Cardiac fibroblast (primary cell): ENCODE measurements at places on chromosomes 3 and 15.

DNA sequence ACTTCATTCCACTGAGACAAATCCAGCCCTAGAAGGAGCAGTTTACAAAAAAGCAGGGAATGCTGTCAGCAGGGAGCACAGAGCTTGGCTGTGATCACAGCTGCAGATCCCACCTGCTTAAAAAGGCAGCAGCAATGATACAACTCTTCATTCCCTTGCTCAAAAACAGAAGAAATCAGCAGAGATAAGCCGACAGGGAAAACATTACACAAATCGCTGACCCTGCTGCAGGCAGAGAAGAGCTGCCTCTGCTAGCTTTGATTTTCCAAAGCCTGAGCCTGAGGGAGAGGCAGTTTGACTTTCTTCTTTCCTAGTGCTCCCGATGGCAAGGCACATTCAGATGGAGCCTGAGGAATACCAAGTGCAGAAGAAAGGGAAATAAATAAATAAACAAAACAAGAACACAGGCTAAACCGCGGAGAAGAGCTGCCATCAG is 80.2 kb downstream of the SHQ1 start:
- no peak for DNase-seq

DNA sequence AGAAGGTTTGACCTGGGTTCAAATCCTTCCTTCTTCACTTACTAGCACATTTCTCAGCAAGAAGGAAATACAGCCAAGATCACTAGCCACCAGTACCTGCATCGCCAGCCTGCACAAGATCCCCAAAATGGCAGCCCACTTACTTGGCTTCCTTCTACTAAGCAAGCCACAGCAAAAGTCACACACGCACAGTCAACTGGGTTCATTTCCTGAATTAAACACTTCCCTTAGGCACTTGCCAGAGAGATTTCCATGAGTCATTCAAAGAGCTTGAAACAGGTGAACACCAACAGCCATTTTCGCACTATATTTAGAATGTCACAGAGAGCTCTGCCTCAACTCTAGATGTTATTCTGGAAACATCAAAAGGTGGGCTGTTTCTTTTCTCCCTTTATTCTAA is 42.6 kb downstream of the MGLL start:
- peak; percentile 59 for DNase-seq

- peak; percentile 40 for DNase-seq
Observed at GRCh38 chr3:177781686-177782161, 584.4 kb upstream of the TBL1XR1 start.

DNA sequence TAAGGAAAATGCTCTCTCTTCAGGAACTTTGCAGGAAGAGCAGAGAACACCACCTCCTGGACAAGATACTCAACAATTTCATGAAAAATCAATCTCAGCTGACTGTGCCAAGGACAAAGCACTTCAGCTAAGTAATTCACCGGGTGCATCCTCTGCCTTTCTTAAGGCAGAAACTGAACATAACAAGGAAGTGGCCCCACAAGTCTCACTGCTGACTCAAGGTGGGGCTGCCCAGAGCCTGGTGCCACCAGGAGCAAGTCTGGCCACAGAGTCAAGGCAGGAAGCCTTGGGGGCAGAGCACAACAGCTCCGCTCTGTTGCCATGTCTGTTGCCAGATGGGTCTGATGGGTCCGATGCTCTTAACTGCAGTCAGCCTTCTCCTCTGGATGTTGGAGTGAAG is 200.5 kb downstream of the AKAP13 start:
- peak; percentile 46 for DNase-seq

DNA sequence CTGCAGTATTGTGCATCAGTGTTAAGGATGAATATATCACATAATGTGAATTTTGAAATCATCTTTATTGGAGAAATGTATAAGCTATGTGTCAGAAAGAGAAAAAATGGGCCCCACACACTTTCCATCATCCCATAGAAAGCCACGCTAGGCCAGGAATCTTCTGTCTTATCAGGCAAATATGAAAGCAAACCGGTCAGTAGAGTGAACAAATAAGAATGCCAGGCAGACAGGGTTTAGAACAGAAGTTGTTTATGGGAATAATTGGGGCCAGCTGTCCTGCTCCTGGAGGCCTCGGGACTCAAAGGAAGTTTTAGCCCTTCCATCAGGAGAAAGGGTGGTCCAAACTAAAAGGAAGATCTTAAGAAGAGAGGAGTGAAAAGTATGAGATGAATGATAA is 39.5 kb downstream of the ZNF280D start:
- no peak for DNase-seq

DNA sequence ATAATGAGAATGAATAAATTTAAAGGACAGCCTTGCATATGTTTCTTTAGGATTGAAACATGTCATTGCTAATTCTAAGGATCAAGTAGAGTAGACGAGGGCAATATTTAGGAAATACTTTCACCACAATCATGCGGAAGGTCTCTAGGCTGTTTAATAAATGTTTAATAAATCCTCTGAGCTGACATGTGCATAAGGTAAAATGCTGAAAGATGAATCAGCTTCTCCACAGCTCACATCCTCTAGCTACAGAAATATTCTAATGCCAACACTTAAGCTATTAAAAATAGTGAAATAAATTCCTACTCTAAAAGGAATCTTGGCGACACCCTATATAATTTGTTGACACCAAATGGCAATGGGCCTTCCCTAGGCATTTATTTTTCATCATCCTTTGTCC is 407.3 kb downstream of the TBL1XR1 start:
- no peak for DNase-seq

- no peak for DNase-seq
Observed at GRCh38 chr3:45940781-45941365, 2.4 kb upstream of the CXCR6 start.

DNA sequence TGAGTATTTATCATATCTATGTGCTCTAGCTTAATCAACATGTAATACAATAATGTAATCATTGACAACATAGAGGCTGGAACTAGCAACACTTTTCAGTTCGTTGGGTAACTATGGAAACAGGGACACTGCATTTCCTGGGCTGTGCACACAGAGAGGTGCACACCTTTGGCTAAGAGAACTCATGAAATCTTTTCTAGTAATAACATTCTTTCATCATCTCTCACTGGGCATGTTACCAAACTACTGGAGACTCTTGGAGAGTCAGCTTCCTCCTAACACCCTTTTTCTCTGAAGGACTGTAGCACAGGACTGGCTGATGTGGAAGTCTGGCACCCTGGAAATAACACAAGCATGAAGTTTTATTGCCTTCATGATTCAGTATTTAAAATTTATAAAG is 135.6 kb downstream of the KCNMB2 start:
- DNase-seq: peak; percentile 74

DNA sequence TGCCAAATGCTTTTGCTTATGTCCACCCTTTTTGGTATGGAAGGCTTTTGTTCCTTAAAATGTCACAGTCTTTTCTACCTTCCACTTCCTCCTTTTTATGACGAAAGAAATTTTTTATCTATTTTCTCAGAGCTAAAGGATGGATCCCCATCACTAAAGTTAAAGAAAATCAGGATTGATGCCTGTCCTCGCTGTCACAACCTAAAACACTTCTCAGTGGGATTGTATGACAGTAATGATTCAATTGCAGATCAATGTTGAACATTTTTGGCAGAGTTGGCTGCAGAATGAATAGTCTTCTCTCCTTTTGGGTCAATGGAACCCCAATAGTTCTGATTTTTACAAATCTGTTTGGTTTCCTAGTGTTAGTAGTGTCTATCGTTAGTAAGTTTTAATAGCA is 549.8 kb upstream of the ROBO2 start:
- DNase-seq: no peak

GRCh38 chr3:3089017-3089416 is 21.2 kb downstream of the IL5RA start:
- no peak for DNase-seq

DNA sequence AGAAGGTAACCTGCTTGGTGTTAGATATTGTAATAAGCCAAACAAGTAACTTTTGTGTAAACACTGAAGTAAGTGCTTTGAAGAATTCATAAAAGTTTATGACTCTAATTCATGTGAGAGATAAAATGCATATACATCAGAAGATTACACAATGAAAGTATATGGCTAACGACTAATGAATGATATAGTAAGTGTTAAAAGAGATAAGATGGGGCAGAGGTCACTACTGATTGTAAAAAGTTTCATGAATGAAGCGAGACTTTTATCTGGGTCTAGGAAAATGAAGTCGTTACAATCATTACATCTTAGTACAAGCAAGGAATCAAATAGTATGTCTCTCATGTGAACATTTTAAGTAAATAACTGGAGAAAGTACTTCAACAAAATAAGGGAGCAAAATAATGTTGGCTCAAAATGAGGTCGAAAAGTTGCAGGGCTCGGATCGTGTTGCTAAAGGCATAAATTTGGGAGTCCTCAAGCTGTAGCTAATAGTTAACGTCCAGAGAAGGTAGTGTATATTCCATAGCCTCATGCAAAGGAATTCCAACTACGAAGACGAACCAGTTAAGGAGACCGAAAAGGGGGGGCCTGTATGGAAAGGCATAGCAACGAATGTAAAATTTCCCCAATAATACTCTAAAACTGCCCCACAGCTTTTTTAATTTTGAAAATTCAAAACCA is 984 bp upstream of the DUT start:
- peak; percentile 29 for DNase-seq

DNA sequence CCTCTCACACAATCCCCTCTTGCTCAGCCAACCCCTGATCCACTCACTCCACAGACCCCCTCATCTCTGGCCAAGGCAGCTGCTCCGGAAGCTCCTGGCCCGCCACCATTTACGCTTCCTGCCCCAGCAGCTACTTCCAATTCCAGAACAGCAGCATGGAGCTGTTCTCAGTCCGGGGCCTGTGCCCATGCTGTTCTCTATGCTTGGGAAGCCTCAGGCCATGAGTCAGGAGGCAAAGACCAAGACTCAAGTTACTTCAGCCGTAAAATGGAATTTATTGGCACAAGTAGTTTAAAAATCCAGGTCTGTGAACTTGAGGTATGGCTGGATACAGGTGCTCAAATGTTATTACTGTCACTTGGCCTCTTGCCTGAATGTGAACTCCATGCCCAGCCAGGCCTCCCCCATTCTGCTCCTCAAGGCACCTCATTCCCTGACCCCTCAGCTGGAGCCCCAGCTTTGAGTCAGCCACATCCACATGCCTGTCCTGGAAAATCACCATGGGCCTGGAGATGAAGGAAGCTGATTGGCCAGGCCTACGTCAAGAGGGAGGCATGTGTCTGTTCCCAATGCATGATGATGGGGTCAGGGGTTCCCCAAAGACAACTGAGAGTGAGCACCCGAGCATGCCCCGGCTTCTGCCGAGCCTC is 31.4 kb upstream of the CACNA2D2 start:
- DNase-seq: no peak

- DNase-seq: no peak
Observed at GRCh38 chr15:101504373-101504772, 14.9 kb upstream of the PCSK6 start.

GRCh38 chr3:130516645-130517512 is at the start of gene COL6A6:
COL6A6 (plus strand) TSS chr3:130517177; CDS start chr3:130560365, 43,188 bp downstream.
- DNase-seq: no peak

DNA sequence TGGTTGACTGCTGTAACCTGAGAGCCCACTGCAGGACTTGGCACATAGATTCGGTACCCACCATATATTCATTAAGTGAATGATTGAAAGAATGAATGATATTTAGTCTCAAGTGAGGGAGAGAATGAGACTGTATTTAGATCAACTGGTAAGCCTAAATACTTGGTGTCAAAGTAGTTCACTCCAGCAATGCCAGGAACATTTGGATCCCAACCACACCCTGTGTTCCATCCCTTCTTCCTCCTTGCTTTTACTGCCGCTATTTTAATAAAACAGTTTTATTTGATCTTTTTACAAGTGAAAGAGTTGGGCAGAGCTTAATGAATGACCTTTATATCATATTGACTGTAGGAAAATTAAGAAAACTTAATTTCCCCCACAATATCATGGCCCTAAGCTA is 473.6 kb upstream of the CBLB start:
- DNase-seq: no peak

- peak; percentile 47 for DNase-seq
Observed at GRCh38 chr3:45929042-45929679, 14.1 kb upstream of the CXCR6 start.

- DNase-seq: no peak
Observed at GRCh38 chr15:56639631-56640030, 93.7 kb downstream of the ZNF280D start.

DNA sequence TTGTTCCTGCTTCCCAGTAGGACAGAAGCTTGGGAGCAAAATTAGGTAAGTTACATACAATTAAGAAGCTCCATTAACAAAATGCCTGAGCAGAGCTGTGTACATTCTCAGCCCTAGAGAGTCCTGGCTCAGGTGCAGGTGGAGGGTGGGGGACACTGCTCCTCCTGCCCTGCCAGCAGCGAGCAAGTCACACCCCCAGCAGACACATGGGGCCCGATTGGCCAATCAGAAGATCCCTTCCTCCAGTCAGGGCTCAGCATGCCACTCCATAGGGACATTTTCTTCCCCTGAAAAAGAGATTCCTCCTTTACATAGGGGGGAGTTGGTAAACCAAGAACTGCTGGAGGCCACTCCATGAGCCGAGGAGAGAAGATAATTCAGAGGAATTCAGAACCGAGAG is 62.1 kb downstream of the PLXNA1 start:
- DNase-seq: no peak

DNA sequence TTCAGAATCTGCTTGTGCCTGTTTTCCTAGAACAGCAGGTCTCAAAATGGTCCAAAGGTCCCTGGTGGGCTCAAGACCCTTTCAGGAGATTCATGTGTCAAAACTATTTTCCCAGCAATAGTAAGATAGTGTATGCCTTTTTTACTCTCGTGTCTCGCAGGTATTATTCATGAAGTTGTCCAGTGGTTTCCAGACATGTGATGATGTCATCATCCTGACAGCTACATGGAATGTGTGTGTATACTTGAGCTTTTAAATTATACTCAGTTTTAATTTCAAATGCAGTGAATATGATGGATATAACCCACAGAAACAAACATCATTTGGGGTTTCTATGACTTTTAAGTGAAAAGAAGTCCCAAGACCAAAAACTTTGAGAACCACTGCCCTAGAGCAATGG is 288.6 kb downstream of the NTRK3 start:
- DNase-seq: no peak

- DNase-seq: no peak
Observed at GRCh38 chr3:30602946-30603345, 3.5 kb upstream of the TGFBR2 start.
